ENCODE measurements at places on chromosomes 12 and 14.

DNA sequence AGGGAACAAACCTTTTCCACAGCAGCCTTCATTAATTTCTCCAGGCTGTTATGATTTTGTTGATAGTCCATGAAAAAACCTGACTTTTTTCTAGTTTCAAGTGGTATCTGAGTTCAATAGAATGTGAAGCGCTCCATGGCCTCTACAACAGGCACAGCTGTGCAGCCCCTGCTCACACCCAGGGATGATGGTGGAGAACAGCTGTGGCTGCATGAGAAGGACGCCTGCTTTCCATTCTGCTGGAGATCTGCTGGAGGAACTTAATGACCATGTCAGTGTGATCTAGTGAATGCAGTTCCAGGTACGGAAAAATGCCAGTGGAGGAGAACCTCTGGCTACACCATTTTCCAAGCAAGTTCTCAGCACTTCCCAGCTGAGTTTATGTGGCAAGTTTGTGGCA is 80.6 kb downstream of the PIWIL1 start:
- DNase-seq = no peak

- no peak for DNase-seq
Measured at GRCh38 chr14:104734991-104735779, 11.2 kb downstream of the ADSS1 start.

DNA sequence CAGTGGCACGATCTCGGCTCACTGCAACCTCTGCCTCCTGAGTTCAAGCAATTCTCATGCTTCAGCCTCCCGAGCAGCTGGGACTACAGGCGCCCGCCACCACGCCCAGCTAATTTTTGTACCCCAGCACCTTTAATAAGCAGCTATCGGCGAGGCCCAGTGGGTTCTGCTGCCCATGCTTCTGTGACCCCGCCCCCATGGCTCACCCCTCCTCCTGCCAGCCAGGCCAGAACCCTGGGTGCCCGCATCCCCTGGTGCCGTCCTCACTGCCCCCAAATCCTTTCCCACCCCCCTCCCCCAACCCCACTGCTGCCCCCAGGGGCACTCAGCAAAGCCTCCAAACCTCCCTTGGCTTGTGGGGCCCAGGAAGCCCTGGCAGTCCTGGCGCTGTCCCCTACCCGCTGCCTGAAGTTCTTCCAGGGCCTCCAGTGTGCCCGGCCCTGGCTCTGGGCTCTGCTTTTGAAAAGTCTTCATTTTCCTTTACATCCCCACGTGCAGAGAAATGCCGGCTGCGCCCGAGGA is 14.5 kb downstream of the BAG5 start:
- no peak for DNase-seq

GRCh38 chr12:69055706-69056105 is 122.7 kb upstream of the CPM start:
- DNase-seq = no peak

- no peak for DNase-seq
Measured at GRCh38 chr14:96486705-96487104, 15.5 kb upstream of the PAPOLA start.

GRCh38 chr12:118237052-118237665 is 101.2 kb downstream of the PEBP1 start:
- DNase-seq = no peak

- no peak for DNase-seq
Measured at GRCh38 chr12:108000111-108000510, 129.0 kb upstream of the WSCD2 start.

DNA sequence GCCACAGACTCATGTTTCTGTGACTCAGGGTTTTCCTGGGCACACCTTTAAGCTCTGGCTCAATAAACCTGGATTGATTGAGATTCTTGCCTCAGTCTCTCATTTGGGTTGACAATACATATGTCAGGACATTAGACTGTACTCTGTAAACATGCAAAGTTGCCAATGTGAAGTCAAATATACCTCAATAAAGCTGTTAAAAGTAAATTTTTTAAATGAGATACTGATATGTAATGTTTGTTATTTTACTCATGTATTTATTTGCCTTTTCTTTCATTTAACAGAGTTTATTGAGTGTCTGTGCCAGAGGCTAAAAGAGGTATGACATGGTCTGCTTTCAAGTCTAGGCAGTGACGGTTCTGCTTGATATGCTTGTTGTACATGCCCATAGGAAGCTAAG is 3.7 kb upstream of the ETFBKMT start:
- no peak for DNase-seq

DNA sequence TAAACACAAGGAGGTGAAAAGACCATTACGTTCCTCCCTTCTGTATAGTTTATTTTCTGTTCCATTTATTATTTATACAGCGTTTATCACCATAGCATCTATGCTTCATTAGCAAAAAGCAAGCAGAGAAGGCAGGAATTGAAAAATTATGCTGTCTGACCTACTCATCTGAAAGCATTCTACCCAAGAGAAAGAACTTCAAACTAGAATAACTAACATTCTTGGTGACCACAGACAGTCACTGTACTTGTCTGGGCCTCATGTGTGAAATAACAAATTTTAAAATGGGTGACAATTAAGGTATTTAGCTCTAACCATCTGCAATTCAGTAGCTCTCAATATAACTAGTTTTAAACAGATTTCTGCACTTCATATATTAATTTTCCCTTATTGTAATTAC is 29.3 kb upstream of the PDE3A start:
- no peak for DNase-seq

GRCh38 chr12:132736913-132737312 is 24.7 kb downstream of the ANKLE2 start:
- DNase-seq = no peak

GRCh38 chr14:80954687-80955299 is 628 bp upstream of the TSHR start:
- peak; percentile 86 for DNase-seq

DNA sequence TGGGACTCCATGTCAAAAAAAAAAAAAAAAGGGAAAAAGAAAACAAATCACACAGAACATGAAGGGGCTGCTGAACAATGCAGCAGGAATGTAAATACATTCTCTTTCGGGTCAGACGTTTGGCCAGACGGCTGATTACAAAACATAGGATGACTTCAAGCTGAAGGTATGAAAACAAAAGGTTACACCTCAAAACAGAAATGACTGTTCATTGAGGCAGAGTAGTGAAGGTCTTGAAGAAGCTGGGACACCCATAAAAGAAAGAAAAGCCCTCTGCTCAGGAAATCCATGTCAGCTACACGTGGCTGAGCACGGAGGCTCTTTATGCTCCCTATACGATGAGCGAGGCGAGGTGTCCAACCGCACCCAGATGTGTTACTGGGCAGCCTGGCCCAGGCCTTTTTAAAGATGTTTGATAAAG is 37.7 kb downstream of the FGD4 start:
- DNase-seq = no peak

- no peak for DNase-seq
Measured at GRCh38 chr12:80857311-80857710, 80.4 kb downstream of the LIN7A start.

Measured in right forelimb (tissue), 1 donor.